ENCODE measurements at places on chromosomes 7 and 10.

DNA sequence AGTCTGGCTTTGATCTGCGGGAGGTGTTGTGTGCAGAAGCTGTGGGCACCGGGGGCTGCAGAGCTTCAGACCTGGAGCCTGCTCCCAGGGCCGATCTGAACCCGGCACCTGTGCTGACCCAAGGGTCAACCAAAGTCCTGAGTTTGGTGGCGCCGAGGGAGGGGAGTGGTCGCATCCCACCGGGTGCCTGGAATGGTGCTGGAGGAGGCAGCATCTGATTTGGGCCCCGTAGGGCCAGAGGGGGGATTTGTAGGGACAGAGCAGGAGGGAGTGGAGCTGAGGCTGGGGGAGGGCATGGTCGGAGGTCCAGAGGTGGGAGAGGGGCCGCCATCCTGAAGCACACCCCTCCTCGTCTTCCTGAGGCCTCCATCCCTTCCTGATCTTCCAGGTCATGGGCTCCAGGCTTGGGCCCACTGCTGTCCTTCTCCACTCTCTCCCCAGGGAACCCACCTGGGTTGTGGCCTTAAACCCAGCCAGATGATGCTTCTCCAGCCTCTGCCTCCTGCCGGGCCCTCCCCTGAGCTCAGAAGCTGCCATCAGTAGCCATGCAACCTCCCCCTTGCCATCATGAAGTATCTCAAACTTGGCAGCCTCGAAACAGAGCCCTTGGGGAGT lies 112.9 kb downstream of the LHPP start:
- DNase-seq = no peak
- H3K4me1 ChIP-seq = no peaks in the 10 kb centered on the region
- no peak overlapping the region for H3K4me3 ChIP-seq
- H3K27me3 ChIP-seq = no peaks in the 10 kb centered on the region
- H3K27ac ChIP-seq = no peak overlapping the region
- no peaks in the 10 kb centered on the region for H3K36me3 ChIP-seq

DNA sequence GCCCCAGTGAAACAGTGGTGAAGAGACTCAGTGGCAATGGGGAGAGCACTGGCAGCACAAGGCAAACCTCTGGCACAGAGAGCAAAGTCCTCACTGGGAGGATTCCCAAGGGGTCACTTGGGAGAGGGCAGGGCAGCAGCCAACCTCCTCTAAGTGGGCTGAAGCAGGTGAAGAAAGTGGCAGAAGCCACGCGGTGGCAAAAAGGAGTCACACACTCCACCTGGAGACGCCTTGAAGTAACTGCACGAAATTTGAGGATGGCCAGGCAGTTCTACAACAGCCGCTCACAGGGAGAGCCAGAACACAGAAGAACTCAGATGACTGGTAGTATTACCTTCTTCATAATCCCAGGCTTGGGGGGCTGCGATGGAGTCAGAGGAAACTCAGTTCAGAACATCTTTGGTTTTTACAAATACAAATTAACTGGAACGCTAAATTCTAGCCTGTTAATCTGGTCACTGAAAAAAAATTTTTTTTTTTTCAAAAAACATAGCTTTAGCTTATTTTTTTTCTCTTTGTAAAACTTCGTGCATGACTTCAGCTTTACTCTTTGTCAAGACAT lies 574 bp upstream of the IL6 start:
- DNase-seq = peak; percentile 34
- H3K27me3 ChIP-seq = no peaks in the 10 kb centered on the region
- no peak overlapping the region for H3K4me3 ChIP-seq
- H3K27ac ChIP-seq = peak overlapping the region; percentile 62
- no peaks in the 10 kb centered on the region for H3K36me3 ChIP-seq
- peaks cover 45% of the 10 kb centered on the region for H3K4me1 ChIP-seq

DNA sequence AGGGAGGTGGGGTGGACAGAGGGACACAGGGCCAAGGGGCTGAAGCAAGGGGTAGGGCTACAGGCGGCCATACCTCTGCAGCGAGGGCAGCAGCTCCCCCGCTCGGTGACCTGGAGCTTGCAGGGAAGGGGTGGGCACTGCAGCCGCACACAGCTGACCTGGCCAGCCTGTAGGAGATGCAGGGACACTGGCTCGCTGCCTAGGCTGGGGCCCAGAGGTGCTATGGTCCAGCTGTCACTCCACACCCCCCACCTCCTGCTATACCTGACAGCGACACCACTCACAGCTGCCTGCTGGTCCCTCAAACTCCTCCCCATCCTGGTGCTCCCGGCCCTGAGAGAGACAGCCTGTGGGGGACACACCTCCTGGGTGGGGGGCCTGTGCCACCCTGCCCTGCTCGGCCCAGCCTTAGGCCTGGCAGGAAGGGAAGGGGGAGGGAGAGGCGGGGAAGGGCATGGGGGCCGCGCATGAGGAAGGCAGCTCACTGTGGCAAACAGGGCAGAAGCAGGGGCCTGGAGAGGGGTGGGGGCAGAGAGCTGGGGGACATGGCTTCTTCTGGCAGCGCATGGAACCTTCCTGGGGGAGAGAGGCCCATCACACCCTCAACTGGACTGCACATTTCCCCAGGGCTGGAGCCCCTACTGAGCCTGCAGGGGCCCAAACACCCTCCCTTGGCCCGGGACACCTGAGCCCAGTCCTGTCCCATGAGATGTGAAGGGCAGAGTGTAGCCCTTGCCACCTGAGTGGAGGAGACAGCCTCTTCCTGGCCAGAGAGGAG lies 23.9 kb downstream of the ATP6V1F start:
- H3K27me3 ChIP-seq = peaks cover 20% of the 10 kb centered on the region
- no peak overlapping the region for H3K4me3 ChIP-seq
- no peaks in the 10 kb centered on the region for H3K36me3 ChIP-seq
- H3K4me1 ChIP-seq = peaks cover 6% of the 10 kb centered on the region
- no peak for DNase-seq

- H3K36me3 ChIP-seq = no peaks in the 10 kb centered on the region
- DNase-seq = no peak
- H3K27ac ChIP-seq = no peak overlapping the region
- no peak overlapping the region for H3K4me3 ChIP-seq
Observed at GRCh38 chr7:45938626-45939302, 17.7 kb upstream of the IGFBP3 start.

DNA sequence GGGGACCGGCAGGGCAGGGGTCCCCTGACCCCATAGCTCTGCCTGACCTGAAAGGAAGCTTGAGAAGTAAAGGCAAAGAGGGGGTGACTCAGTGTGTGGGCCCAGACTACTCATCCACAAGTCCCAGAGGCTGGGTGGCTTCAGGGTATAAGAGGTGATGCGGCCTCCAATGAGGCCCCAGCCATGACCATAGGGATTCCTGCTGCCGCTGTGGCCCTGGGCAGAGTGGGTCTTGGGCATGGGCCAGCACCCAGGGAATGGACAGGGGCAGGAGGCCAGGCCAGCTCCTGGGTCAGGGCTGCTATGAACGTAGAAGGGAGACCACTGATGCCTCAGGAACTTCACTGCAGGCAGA lies 64.4 kb upstream of the EBF3 start:
- no peak overlapping the region for H3K27ac ChIP-seq
- no peak overlapping the region for H3K4me3 ChIP-seq
- no peak for DNase-seq

GRCh38 chr7:64892116-64892515 lies 11.0 kb upstream of the ZNF273 start:
- no peaks in the 10 kb centered on the region for H3K36me3 ChIP-seq
- H3K27me3 ChIP-seq = peaks cover 28% of the 10 kb centered on the region
- peaks cover 24% of the 10 kb centered on the region for H3K4me1 ChIP-seq
- H3K27ac ChIP-seq = no peak overlapping the region
- H3K4me3 ChIP-seq = no peak overlapping the region

DNA sequence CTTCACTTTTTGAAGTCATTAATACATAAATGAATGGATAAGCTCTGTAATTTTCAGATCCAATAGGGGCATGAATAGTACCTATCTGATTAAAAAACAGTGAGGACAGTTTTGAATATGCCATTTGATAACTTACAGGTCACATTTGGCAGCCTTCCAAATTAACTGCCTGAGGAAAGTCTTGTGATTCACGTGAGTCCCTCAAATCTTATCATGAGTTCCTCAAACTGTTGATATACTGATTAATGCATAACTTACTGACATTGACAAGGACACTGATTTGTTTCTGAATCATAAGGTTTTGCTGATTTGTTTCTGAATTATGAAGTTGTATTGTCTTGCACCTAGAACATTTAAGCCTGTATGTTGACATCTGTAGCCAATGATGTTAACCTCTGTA lies 55.1 kb downstream of the ANKMY2 start:
- no peaks in the 10 kb centered on the region for H3K27me3 ChIP-seq
- no peaks in the 10 kb centered on the region for H3K36me3 ChIP-seq
- no peak overlapping the region for H3K27ac ChIP-seq
- no peak overlapping the region for H3K4me3 ChIP-seq
- no peak for DNase-seq
